ENCODE measurements at places on chromosomes 4 and X.

DNA sequence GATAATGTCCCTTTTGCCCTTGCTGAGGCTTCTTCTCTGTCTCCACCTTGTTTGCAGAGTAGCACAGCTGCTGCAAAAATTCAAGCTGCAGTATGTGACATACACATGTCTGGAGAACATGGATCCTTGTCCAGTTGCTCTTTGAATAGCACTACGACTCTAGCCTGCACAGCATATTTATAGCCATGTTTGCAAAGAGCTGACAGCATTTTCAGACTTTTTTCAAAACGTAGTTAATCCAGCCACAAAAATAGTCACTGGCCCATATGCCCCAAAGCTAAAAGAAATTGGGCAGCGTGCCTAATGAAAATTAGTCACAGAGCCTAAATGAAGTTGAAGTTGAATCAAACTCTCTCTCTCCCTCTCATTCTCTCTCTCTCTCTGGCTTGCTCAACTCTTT, 17.5 kb downstream of the SLC16A2 start:
- no peak for DNase-seq

GRCh38 chr4:139443661-139444060, 10.3 kb upstream of the RAB33B start:
- DNase-seq, result no peak

- no peak for DNase-seq
Observed at GRCh38 chr4:31391976-31392375, 671.8 kb downstream of the PCDH7 start.

DNA sequence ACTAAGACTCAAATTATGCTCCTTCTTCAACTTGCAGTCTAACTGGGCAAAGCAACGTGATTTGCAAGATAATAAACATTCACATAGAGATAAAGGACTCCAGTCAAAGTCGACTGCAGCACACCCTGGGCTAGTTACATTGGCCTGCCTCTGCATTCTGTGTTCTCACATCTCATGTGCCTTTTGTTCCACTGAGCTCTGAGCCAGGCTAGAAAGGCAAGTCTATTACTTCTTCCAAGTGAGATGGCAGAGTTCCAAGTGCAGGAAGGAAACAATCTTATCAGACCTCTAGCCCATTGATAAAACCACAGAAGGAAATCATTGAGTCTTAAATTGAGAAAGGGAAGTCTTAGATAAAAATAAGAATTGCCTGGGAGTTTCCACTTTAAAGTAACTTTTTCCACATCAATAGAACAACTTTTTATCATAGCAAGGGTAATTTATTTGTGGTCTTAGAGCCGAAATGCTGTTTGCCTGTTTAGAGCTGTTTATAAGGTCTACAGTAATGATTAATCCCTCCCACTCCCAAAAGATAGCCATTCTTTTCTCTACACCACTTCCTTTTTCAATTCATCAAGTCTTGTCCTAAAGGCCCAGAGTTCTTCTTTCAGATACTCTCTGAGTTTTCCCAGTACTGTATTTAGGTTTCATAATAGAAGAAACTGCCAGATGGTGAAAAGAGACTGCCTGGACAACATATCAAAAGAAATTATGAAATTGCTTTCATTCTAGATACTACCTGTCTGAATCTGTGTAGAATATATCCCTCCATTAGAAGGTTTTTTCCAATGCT, 200.2 kb downstream of the GUCY2F start:
- DNase-seq, result no peak

DNA sequence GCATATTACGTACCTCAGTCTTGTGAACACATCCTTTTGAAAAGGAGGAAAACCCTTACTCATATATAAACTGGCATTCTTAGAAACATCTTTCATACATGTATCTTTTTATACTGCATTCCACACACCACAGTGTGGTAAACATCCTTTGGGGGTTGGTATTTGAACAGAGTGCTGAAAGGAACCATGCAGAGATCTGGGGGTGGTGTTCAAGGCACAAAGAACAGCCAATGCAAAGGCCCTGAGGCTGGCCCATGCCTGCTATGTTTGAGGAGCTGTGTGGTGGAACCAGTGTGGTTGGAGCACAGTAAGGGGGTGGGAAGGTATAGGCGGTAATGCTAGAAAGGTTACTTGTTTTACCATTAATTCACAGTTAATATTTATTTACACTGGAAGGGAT, 2.0 kb downstream of the ELK1 start:
- no peak for DNase-seq

DNA sequence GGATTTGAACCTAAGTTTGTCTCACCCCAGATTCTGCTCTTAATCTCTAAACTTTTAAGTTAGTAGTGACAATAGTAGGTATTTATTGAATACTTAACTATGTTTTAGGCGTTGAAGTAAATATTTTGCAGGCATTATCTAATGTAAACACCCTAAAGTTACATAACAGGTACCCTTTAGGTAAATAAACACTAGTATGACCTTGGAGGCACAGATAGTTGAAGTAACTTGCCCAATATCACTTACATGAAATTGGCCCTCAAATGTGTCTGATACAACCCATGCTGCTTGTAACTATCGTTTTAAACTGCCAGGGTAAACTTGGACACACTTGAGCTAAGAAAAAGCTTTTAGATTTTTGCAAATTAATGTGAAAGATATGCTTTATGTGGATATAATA, 3.0 kb downstream of the HPRT1 start:
- no peak for DNase-seq

- DNase-seq, result no peak
Observed at GRCh38 chr4:30181512-30181911, 538.7 kb upstream of the PCDH7 start.

- DNase-seq, result no peak
Observed at GRCh38 chrX:53713987-53714579, 27.6 kb upstream of the HUWE1 start.

DNA sequence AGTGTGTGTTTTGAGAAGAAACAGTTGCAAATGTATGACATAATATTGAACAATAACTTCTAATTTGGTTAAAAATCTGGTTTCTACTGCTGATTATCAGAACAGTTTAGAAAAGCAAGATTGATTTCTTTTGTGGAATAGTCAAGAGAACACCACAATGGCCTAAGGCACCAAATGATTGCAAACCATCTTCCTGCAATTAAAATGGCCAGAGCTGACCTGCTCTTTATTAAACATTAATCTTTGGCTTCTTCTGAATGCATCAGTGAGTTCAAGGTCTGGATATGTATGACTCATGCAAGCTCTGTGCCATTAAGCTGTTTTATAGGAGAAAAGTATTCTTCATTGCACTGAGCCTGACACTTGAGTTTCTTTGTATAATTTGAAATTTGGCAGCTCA, 107.8 kb upstream of the PDHA2 start:
- no peak for DNase-seq

DNA sequence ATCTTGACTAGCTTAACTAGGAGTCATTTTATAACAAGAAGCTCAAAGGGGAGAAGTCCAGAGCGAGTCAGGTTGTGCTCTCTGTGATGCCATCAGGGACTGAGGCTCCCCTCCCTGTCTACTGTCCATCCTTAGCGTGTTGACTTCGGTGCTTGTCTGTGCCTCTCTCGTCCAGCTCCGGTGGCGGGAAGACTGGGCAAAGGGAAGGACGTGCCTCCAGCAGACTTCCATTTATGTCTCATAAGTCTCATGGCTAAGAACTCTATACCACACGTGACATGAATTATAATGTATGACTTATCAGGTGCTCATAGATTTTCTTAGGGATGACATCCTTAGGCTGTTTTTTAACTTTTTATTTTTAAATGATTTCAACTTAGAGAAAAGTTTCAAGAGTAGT, 92.6 kb upstream of the TLR2 start:
- no peak for DNase-seq

- no peak for DNase-seq
Observed at GRCh38 chr4:185332575-185333464, 62.9 kb downstream of the LRP2BP start.

DNA sequence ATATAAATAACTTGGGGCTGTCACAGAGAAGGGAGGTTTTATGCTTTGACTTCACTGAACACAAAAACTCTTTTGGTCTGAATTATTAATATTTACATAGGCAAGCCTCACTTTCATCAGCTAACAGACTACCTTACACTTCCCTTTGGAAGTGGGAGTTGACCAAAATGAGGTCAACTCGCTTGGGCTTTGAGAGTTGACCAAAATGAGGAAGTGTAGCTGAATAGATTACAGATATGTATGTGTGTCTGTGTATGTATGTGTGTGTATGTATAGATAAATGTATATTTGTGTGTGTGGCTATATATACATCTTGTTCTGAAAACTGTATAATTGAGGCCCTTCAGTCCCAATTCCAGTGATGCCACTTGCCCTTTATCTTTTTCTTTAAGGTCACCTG, 113.3 kb upstream of the IL13RA1 start:
- no peak for DNase-seq

- no peak for DNase-seq
Observed at GRCh38 chrX:40177117-40177430, 79.3 kb upstream of the BCOR start.

- no peak for DNase-seq
Observed at GRCh38 chrX:119990556-119991004, 47.0 kb upstream of the NKAP start.

DNA sequence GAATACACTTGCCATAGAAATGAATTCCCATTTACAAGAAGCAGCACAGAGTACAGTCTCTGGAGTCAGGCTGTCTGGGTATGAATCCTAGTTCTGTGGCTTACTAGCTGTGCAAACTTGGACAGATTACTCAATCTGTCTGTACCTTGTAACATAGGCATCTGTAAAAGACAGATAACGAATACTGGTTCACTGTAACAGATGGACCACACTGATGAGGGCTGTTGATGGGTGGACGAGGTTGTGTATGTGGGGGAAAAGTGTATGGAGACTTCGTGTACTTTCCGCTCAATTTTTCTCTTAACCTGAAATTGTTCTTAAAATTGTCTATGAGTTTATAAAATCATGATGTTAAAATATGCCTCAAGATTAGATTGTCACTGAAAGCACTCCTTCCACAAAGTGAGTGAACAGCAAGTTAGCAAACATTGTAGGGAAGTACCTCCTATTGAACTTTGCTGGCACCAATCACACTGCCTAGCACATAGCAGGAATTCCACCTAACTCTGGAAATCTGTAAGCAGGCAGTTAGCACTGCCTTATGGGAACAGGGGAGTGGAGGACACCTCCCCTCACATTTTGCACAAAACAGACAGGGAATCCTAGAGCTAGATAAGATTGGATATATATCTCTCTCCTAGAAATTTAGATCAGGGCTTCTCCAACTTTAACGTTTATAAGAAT, 6.5 kb upstream of the EXOSC9 start:
- DNase-seq, result no peak

DNA sequence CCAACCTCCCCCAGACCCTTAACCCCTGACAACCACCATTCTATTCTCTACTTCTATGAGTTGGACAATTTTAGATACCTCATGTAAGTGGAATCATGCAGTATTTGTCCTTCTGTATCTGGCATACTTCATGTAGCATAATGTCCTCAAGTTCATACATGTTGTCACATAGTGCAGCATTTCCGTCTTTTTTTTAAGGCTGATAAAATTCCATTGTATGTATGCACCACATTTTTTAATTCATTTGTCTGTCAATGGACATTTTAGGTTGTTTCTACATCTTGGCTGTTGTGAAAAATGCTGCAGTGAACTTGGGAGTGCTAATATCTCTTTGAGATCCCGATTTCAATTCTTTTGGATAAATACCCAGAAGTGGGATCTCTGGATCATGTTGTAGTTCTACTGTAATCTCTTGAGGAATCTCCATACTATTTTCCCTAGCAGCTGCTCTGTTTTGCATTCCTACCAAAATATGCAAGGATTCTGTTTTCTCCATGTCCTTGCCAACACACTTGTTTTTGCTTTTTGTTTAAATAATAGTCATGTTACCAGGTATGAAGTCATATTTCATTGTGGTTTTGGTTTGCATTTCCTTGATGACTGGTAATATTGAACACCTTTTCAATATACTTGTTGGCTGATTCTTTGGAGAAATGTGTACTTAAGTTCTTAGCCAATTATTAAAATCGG, 48.8 kb upstream of the ADAD1 start:
- no peak for DNase-seq

GRCh38 chrX:2500091-2500802, 529 bp downstream of the DHRSX start:
- no peak for DNase-seq

GRCh38 chrX:136344320-136344719, 43.6 kb downstream of the ADGRG4 start:
- no peak for DNase-seq

GRCh38 chr4:79147251-79147650, 178.6 kb downstream of the NAA11 start:
- DNase-seq, result no peak

- no peak for DNase-seq
Observed at GRCh38 chrX:130091980-130092522, 18.2 kb downstream of the ELF4 start.
